ENCODE measurements at places on chromosomes 5 and 9.

DNA sequence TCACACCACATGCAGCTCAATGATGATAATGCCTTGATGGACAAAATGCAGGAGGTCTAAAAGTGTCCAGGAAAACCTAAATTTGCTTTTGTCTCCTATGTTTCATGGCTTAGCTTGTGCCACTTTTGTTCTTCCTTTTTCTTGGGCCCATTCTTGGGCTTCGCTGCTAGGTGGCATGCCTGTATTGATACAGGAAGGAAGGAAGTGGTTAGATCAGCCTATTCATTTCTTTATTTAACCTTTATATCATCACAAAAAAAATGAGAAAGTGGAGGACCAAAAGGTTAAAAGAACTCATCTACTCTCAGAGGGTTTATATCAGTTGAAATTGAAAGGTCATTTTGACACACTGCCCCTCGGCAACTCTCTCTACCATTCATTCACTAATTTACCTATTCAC lies 260.2 kb downstream of the ARHGAP26 start:
- no peak for DNase-seq

- DNase-seq: no peak
Measured at GRCh38 chr9:20903212-20903611, 128.2 kb downstream of the HACD4 start.

DNA sequence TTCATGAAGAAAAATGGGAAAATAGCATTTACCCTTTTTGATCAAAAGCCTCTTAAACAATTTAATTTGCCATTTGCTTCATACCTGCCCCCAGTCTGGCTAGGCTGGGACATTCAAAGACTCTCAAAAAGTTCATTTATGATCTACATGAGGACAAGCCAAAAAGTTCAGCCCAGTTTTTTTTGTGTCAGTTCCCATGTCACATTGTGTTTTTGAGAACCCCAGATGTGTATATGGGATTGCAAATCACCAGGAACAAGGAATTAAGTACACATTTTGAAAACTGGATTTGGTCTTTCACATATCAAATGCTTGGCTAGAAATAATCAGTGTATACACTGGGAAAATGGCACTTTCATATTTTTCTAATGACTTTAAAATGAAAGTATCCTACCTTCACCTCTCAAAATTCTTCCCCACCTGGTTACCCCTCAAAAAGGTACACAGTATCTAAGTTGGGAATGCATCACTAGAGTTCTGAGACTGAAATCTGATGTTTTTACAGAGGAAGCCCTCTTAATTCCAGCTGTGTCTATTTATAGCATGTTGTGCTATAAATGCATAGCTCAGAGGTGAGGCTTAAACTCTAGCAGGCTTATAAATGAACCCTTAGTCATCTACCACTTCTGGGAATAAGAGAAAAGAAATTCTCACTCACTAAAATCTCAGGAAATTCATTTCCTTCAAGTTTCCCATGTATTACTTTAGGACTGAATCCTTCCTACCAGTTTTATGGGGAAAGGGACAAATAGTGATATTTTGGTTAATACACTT lies 9.3 kb downstream of the STOM start:
- no peak for DNase-seq

GRCh38 chr5:128284236-128284635 lies 200.7 kb downstream of the SLC12A2 start:
- DNase-seq: no peak

GRCh38 chr9:136703276-136703860 lies 9.0 kb upstream of the DIPK1B start:
- DNase-seq: no peak

- DNase-seq: peak; percentile 77
Measured at GRCh38 chr9:115146581-115147021, 28.6 kb upstream of the TNC start.

- DNase-seq: no peak
Measured at GRCh38 chr9:89502038-89502601, 4.2 kb upstream of the SEMA4D start.

- no peak for DNase-seq
Measured at GRCh38 chr9:131260751-131261452, 15.4 kb downstream of the FAM78A start.

DNA sequence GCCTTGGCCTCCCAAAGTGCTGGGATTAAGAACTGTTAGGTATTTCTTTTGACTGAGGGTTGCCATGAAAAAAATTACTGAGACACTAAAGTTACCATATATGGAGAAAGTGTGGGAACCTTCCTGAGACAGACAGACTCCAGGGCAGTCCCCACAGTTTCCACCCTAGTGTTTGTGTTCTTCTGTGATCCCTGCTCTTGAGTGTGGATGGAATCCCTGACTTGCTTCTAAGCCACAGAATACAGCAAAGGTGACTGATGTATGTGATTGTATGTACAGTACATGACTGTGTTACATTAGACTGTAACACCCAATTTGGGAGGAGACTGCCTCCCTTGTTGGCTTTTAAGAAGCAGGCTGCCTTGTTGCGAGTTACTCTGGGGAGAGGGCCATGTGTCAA lies 24.7 kb upstream of the ADAM19 start:
- no peak for DNase-seq

DNA sequence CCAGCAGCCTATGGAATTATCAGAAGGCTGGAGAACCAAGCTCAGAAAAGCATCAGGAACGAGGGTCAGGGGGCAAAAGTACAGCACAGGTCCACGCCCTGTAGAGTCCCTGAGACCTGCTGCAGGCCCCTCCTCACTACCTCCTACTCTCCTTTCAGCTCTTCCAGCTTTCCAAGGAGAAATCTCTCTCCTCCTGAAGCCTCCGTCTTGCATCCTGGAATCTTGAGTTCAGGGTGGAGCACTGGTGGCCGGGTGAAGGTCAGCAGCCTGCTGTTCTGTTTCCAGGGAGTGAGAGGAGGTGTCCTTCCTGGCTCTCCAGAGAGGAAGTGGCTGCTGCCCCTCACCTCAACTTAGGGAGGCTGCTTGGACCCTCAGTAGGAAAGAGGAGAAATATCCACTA lies 342.3 kb downstream of the ZSWIM6 start:
- DNase-seq: no peak

- DNase-seq: no peak
Measured at GRCh38 chr5:164435576-164435975, 930.2 kb downstream of the MAT2B start.

DNA sequence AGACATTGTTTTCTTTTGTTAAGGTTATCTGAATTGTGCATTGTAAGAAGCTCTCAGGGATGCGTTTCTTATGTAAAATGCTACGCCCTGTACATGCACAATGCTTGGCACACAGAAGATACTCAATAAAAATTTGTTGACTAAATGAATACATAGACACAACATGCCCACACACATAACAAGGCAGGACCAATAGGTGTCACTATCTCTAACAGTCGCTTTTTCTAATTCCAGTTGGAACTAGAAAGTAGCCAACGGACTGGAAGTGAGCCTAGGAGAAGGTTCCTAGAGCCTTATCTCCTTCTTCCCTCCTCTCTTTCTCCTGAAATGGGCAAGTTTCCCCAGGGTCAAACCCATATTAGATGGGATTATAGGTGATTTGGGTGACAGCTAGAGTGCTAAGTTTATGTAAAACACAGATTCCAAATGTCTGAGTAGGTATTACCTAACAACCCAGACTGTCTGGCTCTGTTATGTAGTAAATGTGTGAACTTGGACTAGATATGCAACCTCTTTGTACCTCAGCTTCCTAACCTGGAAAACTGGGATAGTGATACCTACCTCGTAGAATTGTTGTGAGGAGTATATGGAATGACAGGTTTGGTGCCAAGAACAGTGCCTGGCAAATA lies 603.0 kb downstream of the RAB3C start:
- no peak for DNase-seq

DNA sequence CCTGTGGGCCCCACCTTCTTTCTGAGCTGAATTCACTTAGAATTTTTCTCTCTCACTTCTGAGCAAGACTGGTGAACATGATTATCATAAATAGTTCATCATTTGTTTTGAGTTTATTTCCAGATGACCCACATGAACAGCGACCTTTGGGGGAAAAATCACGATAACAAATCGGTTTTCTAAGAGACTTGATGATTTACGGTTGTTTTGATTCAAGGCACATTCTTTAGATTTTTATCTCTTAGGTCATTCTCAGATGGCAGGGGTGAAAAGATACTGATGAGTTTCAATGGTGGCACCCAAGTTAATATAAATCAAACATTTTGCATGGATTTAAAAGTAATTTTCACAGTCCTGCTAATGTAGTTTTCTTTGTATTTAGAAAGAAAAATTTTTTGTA lies 95.1 kb downstream of the DMXL1 start:
- DNase-seq: no peak

GRCh38 chr5:163509291-163509951 lies 4.0 kb downstream of the MAT2B start:
- no peak for DNase-seq

GRCh38 chr5:158522776-158523175 lies 576.9 kb downstream of the EBF1 start:
- no peak for DNase-seq

DNA sequence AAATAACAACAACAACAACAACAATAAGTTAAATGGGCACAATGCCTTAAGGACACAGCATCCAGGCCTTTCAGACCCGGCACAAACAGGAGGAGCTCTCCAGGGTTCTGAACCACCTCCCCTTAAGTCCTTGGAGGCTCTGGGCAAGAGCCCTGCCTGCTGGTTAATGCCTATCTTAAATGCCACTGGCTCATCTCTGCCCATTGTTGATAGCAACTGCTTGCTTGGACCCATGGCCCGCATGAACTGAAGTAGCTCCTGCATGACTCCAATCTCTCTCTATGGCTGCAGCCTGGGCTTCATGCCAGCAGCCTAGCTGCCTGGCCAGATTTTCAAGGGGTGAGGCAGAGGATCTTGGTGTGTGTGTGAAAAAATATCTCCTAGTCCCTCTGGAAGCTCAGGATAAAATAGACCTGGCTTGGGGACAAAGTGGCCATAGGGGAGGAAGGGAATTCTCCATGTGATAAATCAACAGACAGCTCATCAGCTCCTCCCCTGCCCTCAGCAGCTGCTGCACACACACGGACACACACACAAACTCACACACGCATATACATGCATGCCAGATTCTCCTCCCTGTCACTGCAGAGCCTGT lies 27.4 kb downstream of the FAM219A start:
- no peak for DNase-seq

DNA sequence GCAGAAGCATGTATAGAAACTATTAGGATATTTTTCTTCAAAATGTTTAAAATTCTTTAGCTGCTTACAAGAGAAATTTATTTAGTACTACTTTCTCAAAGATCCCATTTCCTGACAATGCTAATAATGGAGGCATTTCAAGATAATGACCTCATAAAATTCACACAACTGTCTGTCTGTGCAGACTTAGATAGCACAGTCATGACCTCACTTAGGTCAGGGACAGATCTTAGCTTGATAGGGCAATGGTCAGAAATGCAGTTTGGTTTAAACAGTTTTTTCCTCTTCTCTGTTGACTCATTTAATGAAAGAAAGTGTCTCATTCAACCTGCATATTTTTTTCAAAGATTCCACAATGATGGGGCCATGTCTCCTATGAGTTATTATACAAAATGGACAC lies 128.4 kb downstream of the GRIA1 start:
- DNase-seq: no peak

DNA sequence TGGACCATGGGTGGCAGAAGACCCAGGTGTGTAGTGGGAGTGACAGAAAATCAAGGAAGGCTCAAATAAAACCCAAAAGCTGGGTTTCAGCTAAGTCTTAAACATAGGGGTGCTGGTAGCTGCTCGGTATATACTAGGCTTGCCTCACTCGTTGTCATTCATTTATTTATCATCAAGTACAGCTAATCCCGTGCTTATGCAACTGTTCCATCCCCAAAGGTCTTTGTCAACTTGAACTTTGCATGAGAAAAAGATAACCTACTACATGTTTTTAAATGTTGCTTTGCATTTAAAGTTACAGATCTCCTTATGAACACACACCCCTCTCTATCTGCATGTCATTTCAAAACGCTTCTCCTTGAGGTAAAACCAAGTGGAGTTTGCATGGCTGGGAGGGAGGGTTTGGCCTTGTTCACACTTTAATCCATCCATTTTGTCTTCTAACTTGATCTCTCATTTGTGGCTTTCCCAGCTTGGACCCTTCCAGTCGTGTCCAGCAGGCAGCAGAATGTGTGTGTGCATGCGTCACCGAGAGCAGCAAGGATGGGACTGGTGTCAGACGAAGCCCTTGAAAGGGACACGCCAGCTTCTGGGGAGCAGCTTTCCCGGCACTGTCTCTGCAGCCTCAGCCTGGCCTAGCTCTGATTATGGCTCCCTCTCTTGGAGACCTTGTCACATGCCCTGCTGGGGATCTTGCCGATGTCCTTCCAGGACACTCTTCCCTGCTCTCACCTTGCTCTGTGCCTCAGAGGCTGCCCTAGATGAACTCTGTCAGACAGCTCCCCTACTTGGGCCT lies 133.5 kb downstream of the GADD45G start:
- no peak for DNase-seq

DNA sequence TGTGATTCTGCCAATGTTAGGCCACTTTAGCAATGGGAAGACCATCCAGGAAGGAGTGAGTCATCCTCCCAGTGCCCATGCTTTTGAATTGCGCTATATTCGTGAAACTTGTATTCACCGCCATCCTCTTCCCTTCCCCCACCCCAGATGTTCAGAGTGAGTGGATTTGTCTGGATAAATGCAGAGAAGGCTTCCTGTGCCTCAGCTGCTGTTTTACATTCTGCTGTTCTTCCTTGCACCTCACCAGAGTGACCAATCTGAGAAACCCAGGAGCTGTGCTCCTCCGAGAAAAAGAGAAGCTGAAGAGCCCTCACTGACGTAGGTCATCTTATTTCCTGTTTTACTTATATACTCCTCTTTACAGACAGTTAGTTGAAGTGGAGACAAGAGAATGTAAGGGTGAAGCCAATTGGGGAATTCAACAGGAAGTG lies 24.6 kb upstream of the SVEP1 start:
- no peak for DNase-seq
